Endothelial cell of umbilical vein (primary cell): ENCODE measurements at places on chromosomes 4 and X.
A peak's percentile ranks its signal among the peaks of the same experiment; 100 is the strongest.

- peak; percentile 59 for DNase-seq
Observed at GRCh38 chrX:131322651-131323050, 33.5 kb upstream of the IGSF1 start.

GRCh38 chr4:14180983-14181601, 553.6 kb upstream of the BOD1L1 start:
- DNase-seq = peak; percentile 89

DNA sequence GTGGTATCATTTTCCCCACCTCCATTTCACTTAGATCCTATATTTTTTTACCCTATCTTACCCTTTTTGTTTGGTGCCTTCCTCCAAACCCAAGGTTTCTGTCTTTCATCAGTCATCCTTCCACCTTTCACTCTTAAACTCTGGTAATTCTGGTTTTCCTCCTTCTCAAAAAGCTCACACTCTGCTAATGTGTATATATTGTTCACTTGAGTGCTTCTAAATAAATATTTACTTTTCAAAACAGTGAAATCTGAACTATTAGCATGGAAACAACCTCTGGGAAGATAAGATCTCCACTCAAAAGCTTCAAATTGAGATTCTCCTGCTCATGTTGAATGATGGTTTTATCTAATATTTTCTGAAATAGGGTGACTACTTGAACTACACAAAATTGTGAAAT, 21.5 kb downstream of the XIAP start:
- no peak for DNase-seq

- no peak for DNase-seq
Observed at GRCh38 chr4:126899331-126899801, 733.4 kb upstream of the INTU start.

DNA sequence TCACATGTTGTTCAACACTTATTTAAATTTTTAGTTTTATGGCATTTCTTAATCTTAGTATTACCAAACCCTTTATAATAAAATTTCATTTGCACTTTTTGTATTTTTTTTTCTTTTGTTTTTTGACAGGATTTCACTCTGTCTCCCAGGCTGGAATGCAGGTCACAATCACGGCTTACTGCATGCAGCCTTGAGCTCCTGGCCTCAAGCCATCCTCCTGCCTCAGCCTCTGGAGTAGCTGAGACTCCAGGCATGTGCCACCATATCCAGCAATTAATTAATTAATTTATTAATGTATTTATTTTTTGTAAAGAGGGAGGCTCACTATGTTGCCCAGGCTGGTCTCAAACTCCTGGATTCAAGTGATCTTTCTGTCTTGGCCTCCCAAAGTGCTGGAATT, 133.4 kb downstream of the ADGRL3 start:
- no peak for DNase-seq

GRCh38 chrX:83829874-83830273, 31.1 kb upstream of the CYLC1 start:
- no peak for DNase-seq

DNA sequence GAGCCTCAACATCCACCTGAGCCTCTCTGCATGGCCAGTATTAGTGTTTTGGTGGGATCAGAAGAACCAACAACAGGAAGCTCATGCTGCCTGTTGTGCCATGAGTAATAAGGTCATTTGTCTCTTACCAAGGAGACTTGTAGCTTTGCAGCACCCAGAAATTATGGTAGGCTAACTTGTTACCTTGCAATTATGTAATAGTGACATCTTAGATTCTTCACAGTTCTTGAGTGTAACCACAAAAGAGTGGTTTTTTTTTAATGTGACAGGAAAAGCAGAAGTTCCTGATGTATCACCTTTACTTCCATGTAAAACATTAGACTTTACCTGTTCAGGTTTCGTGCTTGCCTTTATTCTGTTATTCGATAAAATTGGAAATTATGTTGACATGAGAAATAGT, 263.9 kb upstream of the CXXC4 start:
- no peak for DNase-seq

DNA sequence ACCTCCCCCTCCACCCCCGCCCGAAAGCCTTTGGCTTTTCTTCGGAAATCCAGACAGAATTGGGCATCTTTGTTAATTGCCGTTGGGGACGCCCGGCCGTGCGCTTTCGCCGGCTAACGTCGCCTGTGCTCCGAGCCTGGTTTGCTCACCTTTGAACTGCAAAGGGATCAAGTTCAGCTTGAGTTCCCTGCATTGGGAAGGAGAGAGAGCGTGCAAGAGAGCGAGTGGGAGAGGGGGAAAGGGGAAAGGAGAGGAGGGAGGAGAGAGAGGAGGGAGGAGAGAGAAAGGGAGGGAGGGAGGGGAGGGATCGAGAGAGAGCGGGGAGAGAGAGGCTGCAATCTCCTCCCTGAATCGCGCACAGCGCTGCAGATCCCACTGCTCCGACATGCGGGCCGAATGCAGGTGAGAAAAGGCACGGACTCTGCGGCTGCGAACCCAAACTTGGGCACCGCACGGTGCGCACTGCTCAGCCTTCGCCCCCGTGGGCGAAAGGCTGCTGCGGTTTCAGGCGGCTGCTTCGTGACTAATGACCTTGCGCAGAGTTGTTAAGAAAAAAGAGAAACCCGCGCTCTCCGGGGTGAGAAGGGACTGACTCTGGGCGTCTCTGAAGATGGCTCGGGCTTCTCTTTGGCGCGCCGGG, at the start of gene PCDH7:
Gene PCDH7 (plus strand): TSS at position 349 of the 640 bp plus-strand sequence. CDS start 1,054 bp downstream, outside the sequence.
- peak; percentile 61 for DNase-seq

DNA sequence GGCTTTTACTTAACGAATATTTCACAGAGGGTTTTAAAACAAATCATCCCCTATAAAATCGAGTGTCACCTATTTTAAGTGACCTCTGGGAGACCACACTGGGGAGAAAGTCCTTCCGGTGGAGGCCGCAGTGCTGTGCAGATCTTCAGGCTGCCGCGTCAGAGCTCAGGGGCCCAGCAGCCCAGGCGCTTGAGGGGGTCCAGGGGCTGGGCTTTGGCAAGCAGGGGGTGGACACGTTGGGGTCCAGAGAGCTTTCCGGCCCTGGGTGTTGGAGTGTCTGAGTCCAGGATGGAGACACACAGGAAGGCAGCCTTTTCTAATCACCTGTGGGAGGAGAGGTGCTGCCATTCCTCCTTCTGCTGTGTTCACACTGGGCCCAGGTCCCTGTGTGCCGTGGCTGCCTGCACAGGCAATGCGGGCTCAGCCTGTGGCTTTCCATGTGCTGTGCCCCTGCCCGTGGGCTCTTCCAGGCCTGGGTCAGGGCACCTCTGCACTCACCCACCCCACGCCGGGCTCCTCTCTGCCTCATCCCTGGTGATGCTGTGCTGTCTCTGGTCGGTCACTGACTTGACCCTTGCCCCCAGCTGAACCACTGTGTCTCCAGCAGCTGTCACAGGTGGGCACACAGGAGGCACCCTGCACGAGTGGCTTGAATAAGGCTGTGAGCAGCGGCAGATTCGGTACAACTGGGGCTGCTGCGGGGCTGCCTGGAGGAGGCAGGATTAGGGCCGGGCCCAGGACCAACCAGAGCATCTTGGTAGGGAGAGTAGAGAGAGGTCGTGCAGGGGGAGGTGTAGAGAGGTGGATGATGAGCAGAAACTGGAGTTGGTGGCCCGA, 10.0 kb downstream of the HTRA3 start:
- DNase-seq = no peak

- DNase-seq = peak; percentile 44
Observed at GRCh38 chr4:118352843-118353533, at the start of gene PRSS12. Gene PRSS12, minus strand, starts transcription at chr4:118353003. Its CDS starts 283 bp downstream, at chr4:118352720.

- DNase-seq = peak; percentile 41
Observed at GRCh38 chrX:64204701-64205440, 637 bp downstream of the AMER1 start.

DNA sequence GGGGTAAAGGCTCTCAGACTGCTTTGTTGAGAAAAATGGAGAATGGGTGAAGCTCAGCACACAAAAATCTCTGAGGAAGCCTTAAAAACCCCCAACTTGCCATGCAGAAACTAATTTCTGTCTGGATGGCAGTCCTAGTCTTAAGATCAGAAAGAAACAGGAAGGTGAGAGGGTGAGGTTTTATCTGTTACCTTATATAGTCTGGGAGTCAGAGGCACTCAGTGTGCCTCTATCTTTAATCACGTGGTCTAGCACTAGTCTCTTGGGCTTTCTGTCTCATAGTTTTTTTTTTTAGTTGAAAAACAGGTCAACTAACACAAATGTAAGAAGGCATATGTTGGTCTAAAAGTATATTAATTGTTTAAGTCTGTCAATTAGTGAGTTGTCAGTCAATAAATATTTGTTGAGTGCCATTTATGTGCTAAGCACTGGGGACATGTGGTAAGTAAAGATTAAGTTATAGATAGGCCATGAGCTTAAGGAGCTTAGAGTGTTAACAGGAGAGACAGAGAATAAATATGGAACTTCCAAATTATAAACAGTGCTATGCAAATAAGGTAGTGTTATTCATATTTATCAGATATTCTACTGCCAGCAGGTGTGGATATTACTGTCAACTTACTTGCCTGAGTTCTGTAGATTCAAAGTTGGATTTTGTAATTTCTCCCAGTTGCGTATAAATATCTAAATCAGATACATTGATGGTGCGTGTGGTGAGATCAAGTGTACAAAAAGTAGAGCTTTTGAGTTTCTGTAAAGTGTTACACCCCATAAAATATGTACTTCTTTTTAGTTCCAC, 7.0 kb downstream of the CYBB start:
- no peak for DNase-seq

DNA sequence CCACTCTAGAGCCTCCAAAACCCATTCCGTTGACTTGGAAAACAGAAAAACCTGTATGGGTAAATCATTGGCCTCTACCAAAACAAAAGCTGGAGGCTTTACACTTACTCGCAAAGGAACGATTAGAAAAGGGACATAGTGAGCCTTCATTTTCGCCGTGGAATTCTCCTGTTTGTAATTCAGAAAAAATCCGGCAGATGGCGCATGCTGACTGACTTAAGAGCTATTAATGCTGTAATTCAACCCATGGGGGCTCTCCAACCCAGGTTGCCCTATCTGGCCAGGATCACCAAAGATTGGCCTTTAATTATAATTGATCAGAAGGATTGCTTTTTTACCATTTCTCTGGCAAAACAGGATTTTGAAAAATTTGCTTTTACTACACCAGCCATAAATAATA, 60.8 kb downstream of the ZNF732 start:
- DNase-seq = peak; percentile 35
